ENCODE measurements at places on chromosomes 4 and X. TPM values are rescaled to one million over a fixed set of nuclear protein-coding genes. Genes with fewer than 3 reads are reported as not detected.

GRCh38 chr4:176999935-177000543 lies 207.3 kb upstream of the VEGFC start:
- DNase-seq: peak; percentile 5

- DNase-seq: no peak
These were observed 66.0 kb downstream of the PGRMC2 start for GRCh38 chr4:128221586-128221985.

DNA sequence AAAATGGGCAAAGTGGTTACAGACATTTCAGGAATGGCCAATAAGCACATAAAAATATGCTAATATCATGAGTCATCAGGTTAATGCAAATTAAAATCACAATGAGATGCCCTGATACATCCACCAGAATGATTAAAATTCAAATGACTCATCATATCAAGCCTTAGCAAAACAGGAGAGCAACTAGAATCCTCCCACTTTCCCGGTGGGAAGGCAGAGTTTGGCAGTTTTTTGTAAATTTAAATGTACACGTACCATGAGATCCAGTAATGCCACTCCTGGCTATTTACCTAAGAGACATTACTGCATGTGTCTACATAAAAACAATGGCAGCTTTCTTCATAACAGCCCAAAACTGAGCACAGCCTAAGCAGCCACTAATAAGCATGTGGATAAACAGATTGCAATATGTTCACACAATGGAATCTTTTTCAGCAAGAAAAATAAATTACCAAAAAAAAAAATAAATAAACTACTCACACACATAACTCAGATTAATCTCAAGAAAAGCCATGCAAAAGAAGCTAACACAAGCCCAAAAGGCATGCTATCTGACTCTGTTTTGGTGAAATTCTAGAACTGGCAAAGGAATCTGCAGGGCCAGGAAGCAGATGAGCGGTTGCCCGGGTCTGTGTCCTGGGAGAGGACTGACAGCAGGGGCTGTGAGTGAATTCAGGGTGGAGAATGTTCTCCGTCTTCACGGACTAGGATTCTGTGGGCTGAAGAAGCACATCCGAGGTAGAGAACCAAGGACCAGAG lies 48.8 kb downstream of the AFAP1 start:
- DNase-seq: peak; percentile 35

GRCh38 chr4:67483868-67484602 lies 61.3 kb downstream of the CENPC start:
- DNase-seq: peak; percentile 46

Gene UTP3
- polyA plus RNA-seq: 45.3 TPM

GRCh38 chrX:153934148-153934761 lies 582 bp downstream of the NAA10 start:
- no peak for DNase-seq

- no peak for DNase-seq
These were observed 415.8 kb downstream of the STIM2 start for GRCh38 chr4:27276307-27277073.

- DNase-seq: peak; percentile 43
These were observed 119.7 kb upstream of the PCDH7 start for GRCh38 chr4:30600246-30601017.

Gene IL21
- polyA plus RNA-seq: not detected

GRCh38 chr4:164880489-164881262 lies 3.7 kb downstream of the APELA start:
- DNase-seq: peak; percentile 42

DNA sequence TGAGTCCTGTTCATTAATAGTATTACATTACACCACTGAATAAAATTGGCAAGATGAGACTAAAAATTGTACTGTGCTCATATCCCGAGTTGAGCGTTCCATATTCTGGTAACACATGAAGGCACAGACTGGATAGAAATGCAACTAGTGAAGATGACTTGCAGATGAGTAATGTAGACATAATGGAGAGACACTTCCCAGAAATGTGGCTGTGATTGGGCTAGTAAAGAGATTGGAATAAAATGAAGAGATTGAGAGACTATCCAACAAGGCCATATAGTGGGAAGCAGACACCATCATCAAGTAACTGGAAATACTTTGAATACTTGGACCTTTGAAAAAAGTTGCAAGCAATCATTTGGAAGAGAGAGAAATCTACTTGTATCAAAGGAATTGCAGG lies 77.3 kb downstream of the DCAF8L1 start:
- DNase-seq: no peak

Gene DAPP1
- polyA plus RNA-seq: not detected

Gene KIF4A
- polyA plus RNA-seq: 18.7 TPM

DNA sequence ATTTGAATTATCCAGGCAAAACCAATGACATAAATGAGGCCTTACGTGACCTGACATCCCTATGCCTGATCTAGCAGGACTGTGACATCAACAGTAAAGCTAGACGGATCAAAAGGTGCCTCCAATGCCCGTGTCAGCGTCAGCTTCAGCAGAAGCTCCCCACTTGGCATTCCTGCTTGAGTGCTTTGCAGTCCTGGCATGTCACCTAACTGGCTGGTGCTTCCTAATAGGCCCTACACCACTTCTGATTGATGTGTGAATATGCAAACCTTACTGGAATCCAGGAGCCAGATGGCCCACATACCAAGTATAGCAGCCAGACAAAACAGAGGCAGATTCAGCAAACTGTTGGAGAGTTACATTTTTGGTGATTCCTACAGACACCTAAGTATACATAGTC lies 224.2 kb downstream of the DMD start:
- DNase-seq: peak; percentile 73

Gene RS1
- not detected for polyA plus RNA-seq

Data from GM23338 (cell line).